ENCODE measurements at places on chromosomes 3 and 15.

- DNase-seq = no peak
Measured at GRCh38 chr3:43870120-43870519, 179.4 kb downstream of the ABHD5 start.

GRCh38 chr15:31136016-31136415, 34.5 kb upstream of the TRPM1 start:
- DNase-seq = no peak

GRCh38 chr3:107325446-107325845, 51.8 kb upstream of the CCDC54 start:
- DNase-seq = no peak

GRCh38 chr15:60460931-60461330, 18.0 kb downstream of the ICE2 start:
- no peak for DNase-seq

DNA sequence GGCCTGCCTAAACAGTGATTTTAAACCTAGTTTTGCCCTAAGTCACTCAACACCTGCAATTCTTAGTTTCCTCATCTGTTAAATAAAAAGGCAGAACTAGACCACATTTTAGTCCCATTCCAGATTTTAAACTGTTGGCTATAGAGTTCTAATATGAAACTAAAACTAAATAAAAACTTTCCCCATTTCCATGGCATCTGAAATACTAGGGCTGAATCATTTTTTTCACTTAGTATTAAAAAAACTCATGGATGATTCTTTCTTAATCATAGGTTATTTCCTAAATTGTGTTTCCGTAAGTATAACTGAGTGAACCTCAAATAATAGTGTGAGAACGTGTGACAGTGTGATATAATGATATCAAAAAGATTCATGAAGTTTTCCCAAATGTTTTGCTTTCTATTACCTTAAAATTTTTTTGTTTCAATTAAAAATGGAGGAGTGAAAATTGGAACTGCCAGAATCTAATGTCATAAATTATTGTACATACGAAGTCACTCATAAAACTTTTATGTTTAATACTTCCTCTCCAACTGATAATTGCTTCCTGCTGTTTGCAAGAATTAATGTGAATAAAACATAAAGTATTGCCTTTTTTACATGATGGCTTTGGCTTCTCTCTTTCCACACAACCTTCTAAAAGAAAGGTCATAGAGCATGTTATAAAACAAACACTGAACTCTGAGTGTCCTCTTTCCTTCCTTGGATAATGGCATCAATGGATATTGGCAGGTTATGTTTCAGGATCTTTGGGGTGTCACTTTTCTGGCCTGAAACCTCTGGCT, 315.1 kb upstream of the MME start:
- DNase-seq = no peak
